Inflammatory macrophage (primary cell): ENCODE measurements at places on chromosomes 6 and 20.

DNA sequence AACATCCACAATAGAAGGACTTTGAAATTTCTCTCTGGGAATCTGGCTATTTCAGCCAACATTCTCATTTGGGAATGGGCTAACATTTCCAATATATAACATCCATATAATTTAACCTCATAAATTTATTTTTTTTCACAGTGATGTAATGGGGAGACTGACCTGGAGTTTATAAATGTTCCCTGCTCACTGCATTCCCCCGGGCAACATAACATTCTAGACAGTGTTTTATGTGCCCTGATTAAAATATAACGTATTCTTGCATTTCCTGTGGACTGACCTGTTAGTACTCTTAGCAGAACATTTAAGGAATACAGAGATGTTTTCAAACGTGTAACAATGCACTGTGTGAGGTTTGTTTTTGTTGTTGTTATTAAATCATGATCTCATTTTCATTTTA is 20.9 kb downstream of the TSHZ2 start:
- no peak for DNase-seq

- no peak for DNase-seq
These were observed 5.4 kb downstream of the JPH2 start for GRCh38 chr20:44181611-44182010.

DNA sequence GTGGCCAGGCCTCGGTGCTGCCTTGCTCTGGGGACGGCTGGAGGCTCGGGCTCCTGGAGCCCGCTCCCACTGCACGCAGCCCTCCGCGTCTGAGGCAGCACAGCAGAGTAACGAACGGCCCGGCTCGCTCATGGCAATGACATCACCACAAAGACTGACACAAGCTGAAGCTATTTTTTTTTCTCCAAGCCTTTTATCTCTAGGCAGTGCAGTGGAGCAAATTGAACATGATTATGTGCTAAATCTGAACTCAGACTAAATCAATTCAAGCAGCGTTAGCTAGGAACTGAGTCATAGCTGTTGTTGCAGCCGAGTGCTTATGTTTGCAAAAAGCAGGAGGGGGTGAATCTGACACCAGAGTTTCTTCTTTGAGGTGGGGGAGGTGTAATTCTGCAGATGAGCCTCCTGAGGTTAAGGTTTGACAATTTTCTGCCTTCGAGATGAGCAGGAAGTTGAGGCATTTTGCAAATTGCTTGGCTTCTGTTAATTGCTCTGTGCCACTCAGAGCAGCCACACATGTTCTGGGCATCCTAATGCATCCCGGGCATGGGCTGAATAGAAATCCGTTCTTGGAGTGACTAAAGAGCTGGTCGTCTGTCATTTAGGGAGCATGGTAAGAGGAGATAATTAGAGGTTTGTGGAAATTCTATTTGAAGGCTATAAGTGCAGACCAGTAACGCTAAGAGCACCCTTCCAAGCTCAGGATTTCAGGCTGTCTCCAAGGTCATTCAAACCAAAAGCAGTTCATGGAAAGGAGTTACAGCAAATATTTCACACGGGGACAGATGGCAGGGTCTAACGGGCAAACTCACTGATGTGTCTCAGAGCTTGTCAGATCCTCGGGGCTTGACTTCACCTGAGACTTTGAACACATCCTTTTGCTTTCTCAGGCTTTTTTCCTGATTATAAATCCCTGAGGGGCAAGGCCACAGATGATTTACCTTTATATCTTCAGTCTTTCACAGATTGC is 155.1 kb upstream of the ENPP5 start:
- DNase-seq = no peak

GRCh38 chr20:57294550-57294949 is 28.1 kb upstream of the BMP7 start:
- DNase-seq = no peak

GRCh38 chr20:32052778-32053362 is 828 bp downstream of the HCK start:
- DNase-seq = peak; percentile 88
